ENCODE measurements at places on chromosomes 5 and 9.

DNA sequence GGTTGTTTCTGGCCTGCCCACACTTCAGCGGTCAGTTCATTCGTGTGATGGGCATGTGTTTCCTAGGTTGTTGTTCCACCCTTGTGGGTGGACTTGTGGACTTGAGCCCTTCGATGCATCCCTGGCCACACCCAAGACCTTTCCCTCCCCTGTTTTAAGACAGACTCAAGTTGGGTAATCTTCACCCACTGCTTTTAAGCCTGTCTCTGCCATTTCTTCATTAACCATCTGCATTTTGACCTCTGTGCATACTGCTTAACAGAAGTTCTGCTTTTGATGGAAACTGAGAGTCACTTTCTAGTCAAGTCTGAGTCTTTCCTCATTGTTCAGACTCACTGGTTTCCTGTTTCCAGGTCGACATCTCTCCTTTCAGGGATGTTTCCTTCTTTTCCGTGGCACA lies 233.7 kb downstream of the ARHGEF28 start:
- DNase-seq: no peak

- DNase-seq: no peak
These were observed 54.1 kb downstream of the MRPS30 start for GRCh38 chr5:44862808-44863207.

- no peak for DNase-seq
These were observed 6.3 kb downstream of the GPR21 start for GRCh38 chr9:123039617-123040219.

- no peak for DNase-seq
These were observed 76.8 kb downstream of the UBE2QL1 start for GRCh38 chr5:6525422-6525821.

DNA sequence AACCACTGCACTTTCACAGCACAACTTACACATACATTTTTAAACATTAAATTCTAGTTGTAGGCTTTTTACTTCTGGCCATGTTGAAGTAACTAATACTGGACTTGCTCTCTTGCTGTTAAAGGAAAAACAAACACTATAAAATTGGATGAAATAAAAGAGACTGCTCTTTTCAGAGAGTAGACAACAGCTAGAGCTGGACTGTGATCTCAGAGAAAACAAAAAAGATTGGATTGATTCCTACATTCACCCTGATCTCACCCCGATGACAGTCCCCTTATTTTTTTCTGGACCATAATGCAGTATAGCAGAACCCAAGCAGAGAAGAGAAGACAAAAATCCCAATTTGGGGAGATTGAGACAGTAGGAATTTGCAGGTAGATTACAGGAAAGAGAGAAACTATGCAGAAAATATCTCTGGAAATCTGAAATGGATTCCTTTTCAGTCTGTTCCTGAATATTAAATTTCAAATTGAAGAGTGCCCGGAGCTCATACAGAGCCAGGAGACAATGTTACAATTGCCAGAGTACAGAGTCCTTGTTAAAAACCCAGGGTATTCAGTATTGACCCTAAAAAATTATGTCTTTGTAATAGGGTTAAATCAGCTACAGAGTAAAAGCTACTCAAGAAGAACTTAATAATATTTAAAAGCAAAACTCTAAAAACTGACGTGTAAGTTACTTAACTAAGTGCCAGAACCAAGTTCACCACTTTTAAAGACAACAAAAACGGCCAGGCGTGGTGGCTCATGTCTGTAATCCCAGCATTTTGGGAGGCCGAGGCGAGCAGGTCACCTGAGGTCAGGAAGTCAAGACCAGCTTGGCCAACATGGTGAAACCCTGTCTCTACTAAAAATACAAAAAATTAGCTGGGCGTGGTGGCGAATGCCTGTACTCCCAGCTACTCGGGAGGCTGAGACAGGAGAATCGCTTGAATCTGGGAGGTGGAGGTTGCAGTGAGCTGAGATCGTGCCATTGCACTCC lies 208.6 kb downstream of the MPDZ start:
- DNase-seq: no peak

GRCh38 chr5:131943916-131944315 lies 1.5 kb downstream of the MEIKIN start:
- no peak for DNase-seq

DNA sequence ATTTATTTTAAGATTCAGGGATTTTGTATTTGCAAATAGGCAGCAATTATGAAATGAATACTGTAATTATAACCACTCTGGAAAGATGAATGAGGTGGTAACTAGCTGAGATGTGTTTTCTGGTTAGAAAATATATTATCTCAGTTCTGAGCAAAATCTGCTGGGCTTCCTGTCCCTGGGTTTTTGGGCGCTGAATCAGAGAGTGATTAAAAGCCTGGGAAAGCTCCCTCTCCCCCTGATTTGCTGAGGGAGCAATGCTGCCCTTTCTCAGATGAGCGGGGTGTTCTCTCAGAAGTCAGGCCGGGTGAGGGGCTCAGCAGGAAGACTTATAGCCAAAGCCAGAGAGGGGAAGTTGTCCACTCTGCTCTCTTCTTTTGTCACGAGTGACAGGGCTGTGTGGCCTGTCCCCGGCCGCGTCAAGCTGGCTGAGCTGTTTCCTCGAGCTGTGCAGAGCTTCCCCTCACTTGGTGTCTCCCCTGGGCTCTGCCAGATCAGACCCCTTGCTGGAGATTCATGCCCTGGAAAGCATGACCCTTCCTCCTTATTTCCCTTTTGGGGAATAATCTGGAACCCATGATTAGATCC lies 39.8 kb upstream of the PITX1 start:
- no peak for DNase-seq

DNA sequence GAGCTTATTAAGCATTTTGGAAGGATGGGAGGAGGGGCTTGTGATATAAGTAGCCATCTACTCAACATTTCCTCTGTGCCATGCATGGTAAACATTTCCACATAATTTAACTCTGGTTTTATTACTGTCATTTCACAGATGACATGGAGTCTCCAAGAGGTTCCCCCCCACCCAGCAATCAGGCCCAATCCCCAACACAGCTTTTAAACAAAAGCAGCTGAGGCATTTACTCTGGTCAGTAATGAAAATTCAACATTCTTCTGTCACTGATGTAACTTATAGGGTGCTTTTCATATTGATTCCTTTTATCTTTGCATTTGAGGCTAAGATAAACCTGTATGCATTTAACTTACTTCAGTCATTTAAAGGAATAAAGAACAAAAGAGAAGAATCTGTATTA lies 128.1 kb downstream of the COL23A1 start:
- no peak for DNase-seq

DNA sequence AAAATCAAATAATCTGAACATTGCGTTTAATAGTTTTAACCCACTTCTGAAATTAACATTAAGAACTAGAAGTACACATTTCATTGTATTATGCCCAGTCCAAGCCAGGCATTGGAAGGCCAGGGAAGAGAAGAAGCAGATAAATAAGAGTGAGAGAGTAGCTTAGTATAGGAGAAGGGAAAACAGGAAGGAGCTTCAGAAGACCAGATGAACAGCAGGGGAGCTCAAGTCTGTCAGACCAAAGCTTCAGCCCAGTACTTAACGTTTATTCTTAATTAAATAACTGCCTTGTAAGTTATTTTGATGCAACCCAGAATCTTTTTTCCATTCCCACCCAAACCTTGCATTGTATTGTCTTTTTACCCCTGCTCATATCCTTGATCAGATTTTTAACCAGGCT lies 11.5 kb upstream of the FAM120AOS start:
- DNase-seq: no peak

DNA sequence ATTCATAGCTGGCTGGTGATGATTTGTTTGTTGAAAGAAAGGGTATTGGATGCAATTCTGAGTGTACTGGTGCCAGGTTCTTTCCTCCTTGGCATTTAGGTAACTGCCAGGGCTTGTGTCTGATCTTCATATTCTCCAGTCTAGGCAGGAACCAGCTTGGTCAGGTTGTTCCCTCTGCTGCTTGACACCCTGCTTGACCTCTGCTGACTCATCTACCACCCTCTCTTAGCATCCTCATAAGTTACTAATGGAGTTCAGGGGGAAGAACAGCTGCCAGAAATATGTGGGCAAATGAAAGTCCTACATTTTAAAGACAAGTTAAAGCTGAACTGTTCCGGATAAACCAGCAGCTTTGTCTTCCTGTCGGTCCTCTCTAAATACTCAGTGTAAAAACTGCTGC lies 116.1 kb upstream of the TNC start:
- DNase-seq: no peak

DNA sequence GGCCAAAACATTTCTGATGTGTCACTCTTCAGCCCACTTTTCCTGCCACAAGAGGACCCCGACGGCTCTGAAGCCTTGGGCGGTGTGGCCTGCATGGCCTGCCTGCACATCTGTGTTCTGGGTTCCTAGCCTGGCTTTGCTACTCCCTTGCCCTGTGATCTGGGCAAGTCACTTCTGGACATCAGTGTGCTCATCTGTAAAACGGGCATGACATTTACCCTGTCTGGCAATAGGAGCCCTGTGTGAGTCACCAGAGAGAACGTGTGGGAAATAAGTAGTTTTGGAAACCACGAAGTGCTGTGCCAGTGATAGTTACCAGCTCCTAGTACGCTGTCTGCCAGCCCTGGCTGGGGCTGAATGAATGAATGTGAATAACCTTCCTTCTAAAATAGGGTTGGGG lies 90.8 kb downstream of the MACROH2A1 start:
- no peak for DNase-seq

DNA sequence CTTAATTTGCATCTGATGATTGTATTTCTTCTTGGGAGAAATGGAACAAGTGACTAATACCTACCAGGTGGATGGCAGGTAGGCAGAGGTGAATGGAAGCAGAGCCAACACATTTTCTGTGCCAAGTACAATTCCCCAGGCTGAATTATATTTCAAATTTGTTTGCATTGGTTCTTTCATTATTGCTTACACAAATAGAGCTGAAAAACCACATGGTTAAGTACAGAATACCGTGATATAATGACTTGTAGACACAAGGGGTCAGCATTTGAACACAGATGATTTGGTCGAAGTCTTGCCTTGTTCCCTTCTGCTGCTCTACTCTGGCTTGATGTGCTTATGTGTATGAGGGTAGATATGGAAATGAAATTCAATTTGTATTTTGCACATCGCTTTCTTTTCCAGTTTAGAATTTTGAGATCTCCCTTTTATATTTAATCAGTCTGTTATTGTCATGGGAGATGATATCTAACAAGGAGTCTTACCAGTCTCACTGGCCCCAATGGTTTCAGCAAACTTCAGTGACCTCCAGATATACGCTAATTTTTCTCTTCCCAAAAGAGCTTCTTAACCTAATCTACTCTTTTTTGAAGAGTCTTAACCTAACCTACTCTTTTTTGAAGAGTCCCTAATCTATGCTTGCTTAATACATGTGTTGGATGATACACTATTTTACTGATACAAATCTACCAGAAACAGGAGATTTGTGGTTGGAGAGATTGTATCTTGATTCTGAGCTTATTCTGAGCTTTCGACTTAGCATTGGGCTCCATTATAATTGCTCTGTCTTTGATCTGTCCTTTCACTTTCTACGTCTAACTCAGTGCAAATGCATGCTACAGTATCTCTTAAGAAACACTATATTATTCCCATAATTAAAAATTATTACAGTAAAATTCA lies 88.1 kb downstream of the PCSK1 start:
- DNase-seq: no peak

- DNase-seq: no peak
These were observed 16.5 kb downstream of the HBEGF start for GRCh38 chr5:140329739-140330481.

DNA sequence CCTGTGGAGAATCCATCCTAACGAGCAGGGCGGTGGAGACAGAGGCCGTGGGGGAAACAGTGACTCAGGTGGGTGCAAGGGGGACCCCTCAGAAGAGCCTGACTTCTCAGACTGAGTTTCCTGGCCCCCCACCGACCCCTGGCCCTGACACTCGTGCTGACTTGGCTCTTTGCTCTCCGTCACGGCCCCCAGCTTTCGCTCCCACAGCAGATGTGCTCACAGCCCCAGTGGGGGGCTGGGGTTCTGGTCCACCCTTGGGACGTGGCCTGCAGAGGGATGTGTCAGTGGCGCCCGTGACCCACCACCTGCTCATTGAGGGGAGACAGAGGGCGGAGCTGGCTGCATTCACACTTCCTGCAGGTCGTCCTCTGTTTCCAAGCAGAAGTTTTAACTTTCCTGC lies 62.9 kb upstream of the IRX4 start:
- DNase-seq: no peak

DNA sequence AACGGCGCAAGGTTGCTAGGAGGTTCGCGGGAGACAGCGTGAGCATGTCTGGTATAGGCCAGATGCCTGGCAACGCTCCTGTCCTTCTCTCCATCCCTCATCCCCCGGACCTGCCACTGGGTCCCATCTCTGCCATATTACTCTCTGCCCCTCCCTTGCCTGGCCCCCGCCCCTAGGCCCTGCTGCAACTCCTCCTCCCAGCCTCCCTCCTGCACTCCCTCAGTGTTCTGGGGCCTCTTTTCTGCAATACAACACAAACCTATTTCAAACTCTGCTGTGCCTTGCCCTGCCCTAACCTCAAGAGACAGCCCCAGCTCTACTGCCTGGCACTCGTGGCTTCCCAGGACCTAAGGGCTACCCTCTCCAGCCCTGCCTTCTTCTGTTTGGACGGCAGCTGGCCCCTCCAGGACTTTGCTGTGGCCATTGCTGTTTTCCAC lies 8.9 kb upstream of the DBN1 start:
- no peak for DNase-seq

GRCh38 chr9:114895521-114895991 lies 34.8 kb downstream of the TNFSF8 start:
- DNase-seq: no peak

- no peak for DNase-seq
These were observed 27.4 kb downstream of the TYRP1 start for GRCh38 chr9:12720551-12720950.

GRCh38 chr9:20940447-20941173 lies 90.8 kb downstream of the HACD4 start:
- no peak for DNase-seq

GRCh38 chr9:107020040-107020530 lies 157.1 kb downstream of the ZNF462 start:
- DNase-seq: no peak

- no peak for DNase-seq
These were observed 72.5 kb downstream of the ACER2 start for GRCh38 chr9:19481121-19481870.

- no peak for DNase-seq
These were observed 1048.1 kb upstream of the ACO1 start for GRCh38 chr9:31336386-31336785.

DNA sequence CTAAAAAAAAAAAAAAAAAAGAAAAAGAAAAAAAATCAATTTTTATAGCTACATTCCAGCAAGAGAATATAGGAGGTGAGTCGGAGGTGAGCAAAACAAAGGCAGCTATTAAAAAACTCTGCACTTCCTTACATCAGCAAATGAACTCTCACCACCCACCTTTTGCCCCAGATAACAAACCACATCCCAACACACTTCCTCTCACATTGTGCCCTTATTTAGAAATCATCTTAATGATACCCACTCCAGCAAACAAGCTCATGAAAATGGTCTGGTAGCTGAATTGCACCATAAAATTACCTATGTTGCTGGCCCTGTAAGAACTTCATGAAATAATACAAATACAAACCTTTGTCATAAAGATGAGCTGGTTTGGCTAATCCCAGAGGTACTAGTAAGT lies 82.9 kb downstream of the CEMIP2 start:
- DNase-seq: no peak

GRCh38 chr9:132032238-132032950 lies 47.3 kb downstream of the MED27 start:
- peak; percentile 27 for DNase-seq

- DNase-seq: no peak
These were observed 2308.8 kb upstream of the ACO1 start for GRCh38 chr9:30075451-30076199.

Measured in WTC11 (cell line).